Heart left ventricle (tissue), 16 donors: ENCODE measurements at places on chromosomes 4 and X. TPM values are rescaled to one million over a fixed set of nuclear protein-coding genes. Genes with fewer than 3 reads are reported as not detected.

The XG gene
- polyA plus RNA-seq = 0.11 TPM

The SUPT20HL2 gene
- polyA plus RNA-seq = not detected

The FAM53A gene
- 0.88 TPM for polyA plus RNA-seq

The OGT gene
- 20.0 TPM for polyA plus RNA-seq

The ODAPH gene
- polyA plus RNA-seq = not detected

The IQCM gene
- polyA plus RNA-seq = not detected

The MGAT4D gene
- polyA plus RNA-seq = not detected

The FGFRL1 gene
- polyA plus RNA-seq = 47.1 TPM

The GPR50 gene
- not detected for polyA plus RNA-seq

The PPP2R2C gene
- 0.22 TPM for polyA plus RNA-seq

The PNCK gene
- 3.2 TPM for polyA plus RNA-seq

The ANKRD50 gene
- 6.5 TPM for polyA plus RNA-seq

The FGG gene
- polyA plus RNA-seq = 0.50 TPM

The TMSB15A gene
- 0.12 TPM for polyA plus RNA-seq

The MGARP gene
- polyA plus RNA-seq = 1.6 TPM

The GLOD5 gene
- polyA plus RNA-seq = not detected

The KLHL13 gene
- 3.4 TPM for polyA plus RNA-seq

The MAP7D3 gene
- polyA plus RNA-seq = 10.3 TPM

The BTK gene
- polyA plus RNA-seq = 1.4 TPM

The OPRPN gene
- polyA plus RNA-seq = not detected

The ARMCX1 gene
- 26.2 TPM for polyA plus RNA-seq

The FOXR2 gene
- polyA plus RNA-seq = not detected

The NAP1L3 gene
- 2.3 TPM for polyA plus RNA-seq

The C1GALT1C1 gene
- polyA plus RNA-seq = 29.3 TPM

The CXCL3 gene
- polyA plus RNA-seq = 0.80 TPM

The ETDB gene
- polyA plus RNA-seq = not detected

The EGF gene
- 1.3 TPM for polyA plus RNA-seq

The JCHAIN gene
- polyA plus RNA-seq = 0.76 TPM

The MID2 gene
- polyA plus RNA-seq = 0.53 TPM

The HS3ST1 gene
- polyA plus RNA-seq = 0.30 TPM

The PNMA6E gene
- polyA plus RNA-seq = not detected

The CPZ gene
- 0.23 TPM for polyA plus RNA-seq

The PF4V1 gene
- polyA plus RNA-seq = not detected

The FAM9C gene
- polyA plus RNA-seq = not detected

The GPC3 gene
- polyA plus RNA-seq = 1.6 TPM

The MTCP1 gene
- 13.8 TPM for polyA plus RNA-seq

The NUP62CL gene
- polyA plus RNA-seq = 1.3 TPM

The SCLT1 gene
- 3.4 TPM for polyA plus RNA-seq

The NLRP2B gene
- not detected for polyA plus RNA-seq

The LNX1 gene
- polyA plus RNA-seq = 5.4 TPM

The NSG1 gene
- 4.8 TPM for polyA plus RNA-seq

The BBS12 gene
- 8.7 TPM for polyA plus RNA-seq

The STATH gene
- polyA plus RNA-seq = not detected

The TMEM144 gene
- 2.3 TPM for polyA plus RNA-seq

The OTUD6A gene
- not detected for polyA plus RNA-seq

The SAGE1 gene
- not detected for polyA plus RNA-seq

The STBD1 gene
- polyA plus RNA-seq = 35.0 TPM

The TRIM60 gene
- polyA plus RNA-seq = not detected

The SPANXB1 gene
- not detected for polyA plus RNA-seq

The IRS4 gene
- not detected for polyA plus RNA-seq

The TAF7L gene
- polyA plus RNA-seq = 0.04 TPM
